Activated CD8-positive, alpha-beta memory T cell treated with anti-CD3 and anti-CD28 coated beads, Interleukin-2, amount 50 U/mL, for 48 hours (primary cell): ENCODE measurements at places on chromosomes 1 and 21.

DNA sequence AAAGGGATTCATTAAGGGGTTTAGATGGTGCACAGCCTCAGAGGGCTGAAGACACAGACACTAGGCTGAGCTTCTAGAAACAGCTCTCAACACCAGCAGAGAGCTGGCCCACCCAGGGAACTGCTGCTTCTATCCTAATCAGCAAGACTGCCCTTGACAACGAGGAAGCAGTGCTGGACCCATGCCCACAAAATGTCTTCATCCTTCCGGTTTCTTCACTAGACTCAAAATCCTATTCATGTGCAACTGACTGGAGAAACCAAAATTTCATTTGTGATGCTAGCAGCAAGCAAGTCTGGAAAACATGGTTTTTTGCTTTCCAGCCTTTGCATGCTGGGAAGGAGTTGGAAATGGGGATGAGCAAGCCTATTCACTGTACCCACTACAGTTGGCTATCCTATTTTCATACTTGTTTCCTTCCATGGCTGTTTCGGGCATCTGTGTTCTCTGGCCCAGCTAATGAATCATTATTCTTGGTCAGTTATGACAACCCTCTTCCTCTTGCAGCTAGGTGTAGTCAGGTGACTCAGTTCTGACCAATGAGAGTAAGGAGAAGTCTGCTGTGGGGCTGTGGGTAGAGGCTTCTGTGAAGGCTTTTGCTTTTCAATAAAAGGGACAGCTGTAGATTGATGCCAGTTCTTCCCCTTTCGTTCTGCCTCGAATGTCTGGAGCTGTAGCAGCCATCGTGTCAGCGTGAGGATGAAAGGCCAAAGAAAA, 14.6 kb upstream of the TMEM61 start:
- DNase-seq: peak; percentile 44

GRCh38 chr21:42299324-42300044, 15.7 kb downstream of the TFF3 start:
- DNase-seq: peak; percentile 58

DNA sequence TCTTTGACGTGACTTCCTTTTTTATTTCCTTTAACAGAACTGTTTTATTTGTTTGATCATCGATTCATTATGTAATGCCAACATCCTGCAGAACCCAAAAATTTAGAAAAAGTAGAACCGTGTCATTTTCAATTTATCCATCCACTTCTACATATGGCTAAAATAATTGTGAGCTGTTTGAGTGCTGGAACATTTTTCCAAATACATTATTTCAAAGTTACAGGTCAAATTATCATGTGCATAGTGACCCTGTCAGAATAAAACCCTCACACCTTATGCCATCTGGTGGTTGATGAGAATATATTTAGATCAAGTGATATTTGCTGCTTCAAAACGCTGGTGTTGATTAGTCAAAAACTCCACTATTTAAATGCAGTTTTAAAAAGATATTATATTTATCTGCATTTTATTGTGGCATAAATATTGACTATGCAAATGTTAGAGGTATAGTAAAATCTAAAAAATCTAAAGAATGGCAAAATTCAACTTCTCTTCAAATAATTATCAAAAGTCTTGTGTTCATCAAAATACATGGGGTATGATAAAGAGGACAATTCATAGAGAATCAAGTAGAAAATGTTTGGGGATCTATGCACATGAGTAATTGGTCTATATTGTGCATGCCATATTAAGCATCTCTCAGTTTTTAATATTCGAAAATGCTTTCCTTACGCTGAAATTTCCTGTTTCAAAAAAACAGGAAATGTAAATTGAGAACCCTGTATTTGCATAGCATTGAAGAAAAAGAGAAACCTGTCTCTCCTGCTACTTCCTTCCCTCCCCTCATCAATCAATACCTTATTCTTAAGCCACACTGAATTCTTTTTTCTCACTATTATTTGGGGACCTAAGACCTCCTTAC, 39.7 kb downstream of the UBE2U start:
- no peak for DNase-seq

GRCh38 chr1:28246427-28246832, 10.5 kb downstream of the ATP5IF1 start:
- DNase-seq: no peak

DNA sequence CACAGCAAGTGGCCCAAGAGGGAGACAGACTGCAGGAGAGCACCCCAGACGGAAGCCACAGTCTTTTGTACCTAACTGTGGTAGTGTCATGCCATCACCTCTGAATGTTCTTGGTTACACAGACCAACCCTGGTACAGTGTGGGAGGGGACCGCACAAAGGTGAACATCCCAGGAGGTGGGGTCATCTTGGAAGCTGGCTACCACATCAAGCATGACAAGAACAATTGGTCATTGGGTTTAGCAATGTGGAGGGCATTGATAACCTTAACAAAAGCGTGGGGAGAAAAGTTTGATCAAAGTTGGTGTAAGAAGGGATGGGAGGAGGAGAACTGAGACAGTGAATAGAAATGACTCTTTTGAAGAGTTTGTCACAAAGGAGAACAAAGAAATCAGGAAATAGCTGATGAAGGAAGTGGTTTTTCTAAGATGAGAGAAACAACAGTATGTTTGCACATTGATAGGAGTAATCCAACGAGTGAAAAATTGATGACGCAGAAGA, 87.1 kb upstream of the CACNA1E start:
- DNase-seq: peak; percentile 64

- DNase-seq: no peak
These were observed 20.1 kb upstream of the EFNA1 start for GRCh38 chr1:155107309-155108264.

GRCh38 chr1:22210176-22210575, 67.3 kb upstream of the WNT4 start:
- DNase-seq: no peak

DNA sequence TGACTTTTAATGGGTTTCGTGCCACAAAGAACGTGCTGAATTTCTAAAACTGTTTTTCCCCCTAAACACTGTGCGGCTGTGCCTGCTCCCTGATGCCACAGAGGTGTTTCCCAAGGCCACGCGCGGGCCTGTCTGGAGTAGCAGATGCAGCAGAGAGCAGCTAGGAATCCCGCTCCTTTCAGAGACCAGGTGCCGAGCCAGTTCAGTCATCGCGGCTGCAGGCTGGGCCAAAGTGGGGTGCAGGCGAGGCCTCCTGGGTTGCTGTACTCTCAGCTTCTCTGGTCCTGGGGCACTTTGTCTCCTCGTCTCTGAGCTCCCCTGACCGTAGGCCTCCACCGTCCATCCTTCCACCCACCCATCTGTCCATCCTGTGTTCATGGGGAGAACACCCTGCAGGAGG, 17.4 kb upstream of the DIP2A start:
- no peak for DNase-seq

DNA sequence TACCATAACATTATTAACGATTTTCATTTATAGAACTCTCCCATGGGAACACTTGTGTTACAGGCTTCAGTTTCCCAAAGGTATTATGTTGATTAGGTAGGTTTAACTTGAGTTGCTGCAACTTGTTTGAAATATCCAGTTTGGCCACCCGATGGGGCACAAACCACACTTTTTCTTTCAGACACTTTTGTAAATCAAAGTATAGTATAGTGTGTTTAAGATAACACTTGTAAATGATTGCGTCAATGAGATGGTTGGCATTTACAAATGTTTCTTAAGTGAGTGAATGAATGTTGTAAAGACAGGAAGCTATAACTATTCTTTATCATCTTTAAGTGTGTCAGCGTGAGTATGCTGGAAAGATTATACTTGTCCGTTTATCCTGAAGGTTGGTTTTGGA, 4.3 kb downstream of the XPR1 start:
- DNase-seq: no peak

DNA sequence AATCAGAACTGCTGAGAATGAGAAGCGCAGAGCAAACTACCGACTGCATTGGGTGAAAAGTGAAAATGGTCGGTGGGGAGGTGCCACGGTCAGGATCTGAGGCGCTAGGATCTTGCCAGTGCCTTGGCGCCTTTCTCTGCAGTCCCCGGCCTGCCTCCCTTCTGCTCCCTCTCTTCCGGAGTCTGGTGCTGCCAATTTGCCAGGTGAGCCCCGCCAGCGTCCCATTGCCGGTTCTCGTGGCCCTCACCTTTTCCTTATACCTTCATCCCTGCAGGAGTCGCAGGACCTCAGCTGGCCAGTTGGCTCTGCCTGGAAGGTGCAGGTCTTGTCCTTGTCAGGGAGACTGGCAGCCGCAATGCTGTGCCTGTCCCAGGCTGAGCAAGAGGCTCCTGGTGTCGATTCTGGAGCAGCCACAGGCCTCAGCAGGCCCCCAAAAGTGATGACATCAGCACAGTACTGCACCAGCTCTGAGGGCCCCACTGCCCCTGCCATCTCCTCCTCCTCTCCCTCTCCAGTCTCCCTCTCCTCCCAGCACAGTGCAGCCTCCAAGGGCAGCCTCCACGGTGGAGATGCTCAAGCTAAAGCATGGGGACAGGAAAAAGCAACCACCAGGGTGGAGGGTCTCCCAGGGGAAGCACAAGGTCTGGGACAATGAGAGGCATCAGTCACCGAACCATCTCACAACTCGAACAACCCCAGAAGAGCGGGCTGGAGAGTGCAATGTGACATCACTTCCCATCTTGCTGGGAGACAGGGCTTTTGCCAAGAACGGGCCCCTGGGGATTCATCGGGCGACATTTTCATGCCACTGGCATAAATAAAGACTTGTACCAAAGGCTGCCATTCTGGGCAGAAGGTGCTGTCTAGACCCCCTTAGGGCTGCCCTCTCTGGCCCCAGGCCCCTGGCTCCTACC, 37.1 kb upstream of the H6PD start:
- no peak for DNase-seq

GRCh38 chr21:34871026-34871908, 177.8 kb downstream of the RUNX1 start:
- no peak for DNase-seq

GRCh38 chr21:46081862-46082712, 15.8 kb upstream of the COL6A2 start:
- peak; percentile 33 for DNase-seq

- DNase-seq: no peak
These were observed 1.3 kb downstream of the TTLL7 start for GRCh38 chr1:83997631-83998030.

DNA sequence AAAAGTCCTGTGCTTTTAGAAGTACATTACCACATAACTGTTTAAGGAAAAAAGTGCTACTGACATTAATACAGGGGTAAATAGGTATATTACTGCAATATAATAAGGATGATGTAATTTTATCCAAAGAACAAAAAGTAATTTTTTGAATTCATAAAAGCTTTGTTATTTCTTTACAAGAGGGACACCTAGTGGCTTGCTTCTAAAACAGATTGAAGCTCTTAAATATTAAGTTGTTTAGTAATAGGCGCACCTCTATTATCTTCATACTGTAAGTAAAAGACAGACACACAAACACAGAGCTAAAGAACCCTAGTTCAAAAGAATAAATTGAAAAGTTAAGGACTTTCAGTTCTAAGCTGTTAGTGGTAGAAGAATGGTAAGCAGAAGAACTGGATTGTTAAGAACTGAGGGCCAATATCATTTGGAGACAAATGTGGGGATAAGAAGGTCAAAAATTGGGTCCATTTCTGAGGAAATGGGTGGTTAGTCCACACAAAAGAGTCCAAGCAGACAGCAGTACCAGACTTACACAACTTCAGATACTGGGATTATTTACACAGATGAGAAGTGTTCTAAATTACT, 15.4 kb downstream of the ZNHIT6 start:
- no peak for DNase-seq

- DNase-seq: no peak
These were observed 28.6 kb downstream of the TTC39A start for GRCh38 chr1:51301844-51302162.

- no peak for DNase-seq
These were observed 98.4 kb upstream of the TNR start for GRCh38 chr1:175841738-175842187.

DNA sequence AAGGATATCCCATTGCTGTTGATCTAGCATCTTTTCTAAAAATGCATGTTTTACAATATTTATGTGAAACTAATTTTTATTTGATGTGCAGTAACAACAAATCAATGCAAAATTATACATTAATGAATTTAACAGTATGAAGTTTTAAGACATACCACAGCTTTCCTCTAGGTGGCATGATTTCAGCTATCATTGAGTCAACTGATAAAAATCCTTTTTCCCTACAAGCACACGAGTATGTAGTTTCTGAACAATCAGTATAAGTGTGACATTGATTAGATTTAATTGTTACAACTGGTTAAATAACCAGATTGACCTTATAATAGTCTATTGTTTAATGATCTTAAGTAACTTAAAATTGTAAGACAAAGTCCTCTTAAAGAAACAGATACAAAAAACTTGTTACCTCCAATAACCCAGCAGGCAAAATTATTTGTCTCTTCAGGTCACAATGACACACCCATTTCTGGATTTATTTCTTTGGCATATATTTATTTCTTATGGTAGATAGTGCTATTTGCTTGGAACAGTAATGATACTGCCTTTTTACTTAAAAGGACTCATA, 5.8 kb upstream of the TGFB2 start:
- no peak for DNase-seq

- peak; percentile 10 for DNase-seq
These were observed 38.7 kb upstream of the TTC22 start for GRCh38 chr1:54839824-54840223.

DNA sequence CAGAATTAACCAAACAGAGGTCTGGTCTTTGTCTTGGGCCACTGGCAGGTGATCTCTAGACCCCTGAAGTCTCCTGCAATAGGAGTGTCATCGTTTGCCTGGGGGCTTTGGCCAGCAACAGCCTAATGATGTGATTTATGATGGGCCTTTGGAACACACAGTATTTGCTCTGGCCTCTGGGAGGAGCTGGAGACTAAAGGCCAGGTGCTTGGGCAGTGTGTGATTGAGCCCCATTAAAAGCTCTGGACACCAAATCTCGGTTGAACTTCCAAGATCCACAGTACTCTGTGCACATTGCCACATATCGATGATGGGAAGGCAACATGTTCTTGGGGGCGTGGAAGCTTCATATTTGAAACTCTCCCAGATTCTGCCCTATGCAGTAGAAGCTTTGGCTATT, 32.0 kb upstream of the TLR5 start:
- DNase-seq: no peak

DNA sequence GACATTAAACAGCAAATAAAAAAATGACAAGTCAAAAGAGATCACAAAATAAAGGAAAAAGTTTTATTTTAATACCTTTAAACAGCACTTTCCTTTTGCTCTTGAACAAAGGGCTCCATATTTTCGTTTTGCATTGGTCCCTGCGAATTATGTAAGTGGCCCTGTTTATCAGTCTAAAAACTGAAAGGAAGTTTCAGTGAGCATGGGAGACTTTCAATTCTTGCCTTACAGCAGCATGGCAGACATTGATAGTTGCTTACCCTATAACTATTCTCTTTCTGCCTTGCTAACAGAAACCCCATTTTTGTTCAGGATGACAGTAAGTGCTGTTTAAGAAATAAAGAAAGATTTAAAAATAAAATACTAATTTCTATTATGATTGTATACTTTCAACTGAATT, 5.2 kb upstream of the SH3GLB1 start:
- DNase-seq: no peak
